GM04503 (cell line): ENCODE measurements at places on chromosomes 2 and 18.

- DNase-seq: no peak
These were observed 333.0 kb upstream of the SPRED2 start for GRCh38 chr2:65765376-65765775.

GRCh38 chr2:5042666-5043440 is 649.3 kb upstream of the SOX11 start:
- DNase-seq: no peak

DNA sequence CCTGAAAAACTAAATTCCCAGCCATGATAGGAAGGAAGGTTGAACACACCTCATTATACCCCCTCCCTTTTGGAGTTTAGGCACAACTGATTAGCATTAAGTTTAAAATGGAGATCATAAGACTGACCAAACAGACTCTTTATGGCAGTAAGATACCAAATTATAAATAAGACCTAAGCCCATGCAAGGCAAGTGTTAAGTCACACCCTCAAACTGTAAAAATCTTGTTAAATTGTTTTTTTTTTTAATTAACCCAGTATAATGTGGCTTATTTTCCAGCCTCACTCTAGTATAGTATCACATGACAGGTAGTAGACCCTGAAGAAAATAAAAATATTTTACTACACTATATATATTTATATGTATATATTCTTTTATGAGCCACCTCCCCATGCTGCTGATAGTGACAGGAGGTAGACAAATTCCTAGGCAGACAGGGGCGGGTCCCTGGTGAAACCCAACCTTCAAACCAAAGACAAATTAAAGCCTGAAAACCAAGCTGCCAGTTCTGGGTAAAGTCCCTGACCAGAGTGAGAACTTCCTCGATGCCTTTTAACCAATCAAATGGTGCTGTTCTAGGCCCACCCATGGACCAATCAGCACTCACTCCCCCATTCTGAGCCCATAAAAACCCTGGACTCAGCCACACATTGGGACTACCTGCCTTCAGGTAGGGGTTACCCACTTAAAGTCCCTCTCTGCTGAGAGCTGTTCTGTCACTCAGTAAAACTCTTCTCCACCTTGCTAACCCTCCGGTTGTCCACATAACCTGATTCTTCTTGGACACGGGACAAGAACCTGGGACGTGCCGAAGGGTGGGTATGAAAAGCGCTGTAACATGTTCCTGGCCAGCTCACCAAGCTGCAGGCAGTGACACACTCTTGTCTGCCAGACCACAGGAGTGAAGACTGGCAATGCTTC is 123.9 kb upstream of the B3GNT2 start:
- no peak for DNase-seq

DNA sequence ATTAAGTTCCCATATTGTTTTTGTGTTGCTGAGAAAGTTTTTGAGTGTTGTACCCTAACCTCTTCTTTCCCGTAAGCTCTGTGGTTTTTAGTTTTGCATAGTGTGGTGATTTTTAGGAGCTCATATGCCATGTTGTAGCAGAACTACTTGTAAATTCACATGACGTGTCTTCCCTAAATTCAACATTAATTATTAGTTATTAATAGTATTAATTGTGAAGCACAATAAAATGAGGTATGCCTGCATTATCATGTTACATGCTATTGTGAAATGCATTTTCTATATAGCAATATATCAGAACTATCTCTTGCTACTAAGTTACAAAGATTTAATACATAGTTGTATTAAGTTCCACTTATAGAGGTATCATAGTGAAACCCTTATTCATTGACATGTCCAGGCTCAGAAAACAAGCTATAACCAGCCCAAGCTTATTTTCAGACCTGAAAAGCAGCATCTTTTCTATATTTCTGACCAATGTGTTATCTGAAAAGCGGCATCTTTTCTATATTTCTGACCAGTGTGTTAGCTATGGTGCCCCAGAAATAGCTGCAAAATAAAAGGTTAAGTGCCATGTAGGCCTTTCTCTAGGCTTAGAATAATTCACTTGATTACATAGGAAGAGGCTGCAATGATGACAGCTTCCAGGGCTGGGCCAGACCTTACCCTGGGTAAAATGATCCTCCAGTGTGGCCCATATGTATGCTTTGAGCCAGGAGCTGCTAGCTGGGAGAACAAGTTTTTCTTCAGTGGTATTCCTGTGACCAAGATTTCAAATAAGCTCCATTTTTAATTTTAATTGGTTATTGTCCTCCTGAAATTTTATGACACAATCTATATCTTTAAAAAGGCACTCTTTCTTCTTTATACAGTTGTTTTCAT is 21.6 kb downstream of the EPAS1 start:
- no peak for DNase-seq
